Kasumi-1 (cell line): ENCODE measurements at places on chromosomes 3 and 15.

- DNase-seq: no peak
Observed at GRCh38 chr3:52437326-52438103, 7.4 kb downstream of the SEMA3G start.

GRCh38 chr3:190122198-190122771, 1.6 kb upstream of the P3H2 start:
- DNase-seq: no peak

DNA sequence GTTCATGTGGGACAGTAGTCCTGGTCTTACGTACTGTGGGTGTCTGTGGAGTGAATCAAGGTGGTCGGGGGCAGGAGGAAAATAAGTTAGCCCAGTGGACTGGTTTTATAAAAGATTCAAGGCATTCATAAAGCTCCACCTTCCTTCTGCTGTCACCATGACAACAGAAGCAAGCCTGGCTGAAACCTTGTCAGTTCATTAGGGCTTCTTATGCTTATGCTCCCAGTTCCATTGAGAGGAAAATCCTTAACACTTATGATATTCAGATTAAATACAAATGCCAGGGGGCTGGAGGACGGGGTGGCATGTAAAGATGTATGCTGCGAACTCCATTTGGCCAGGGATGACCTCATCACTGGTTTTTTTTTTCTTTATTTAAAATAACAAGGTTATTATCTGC, 283.1 kb upstream of the ATP10A start:
- no peak for DNase-seq

DNA sequence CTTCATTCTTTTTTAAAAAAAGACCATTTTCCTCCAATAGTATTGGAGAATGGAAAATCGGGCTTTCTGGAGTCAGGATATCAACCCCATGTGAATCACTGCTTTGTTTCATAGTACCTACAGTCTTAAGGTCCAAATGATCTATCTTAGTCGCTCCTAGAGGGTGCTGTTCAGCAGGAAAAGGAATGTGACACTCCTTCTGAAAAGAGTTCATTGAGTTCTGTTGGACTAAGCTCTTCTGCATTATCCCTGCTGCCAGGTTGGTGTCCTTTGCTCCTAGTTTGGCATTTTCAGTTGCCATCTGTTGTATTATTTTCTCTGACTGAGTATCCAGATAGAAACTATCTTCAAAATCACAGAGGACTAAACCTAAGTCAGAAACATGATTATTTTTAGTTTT, 57.2 kb downstream of the POLQ start:
- DNase-seq: no peak

DNA sequence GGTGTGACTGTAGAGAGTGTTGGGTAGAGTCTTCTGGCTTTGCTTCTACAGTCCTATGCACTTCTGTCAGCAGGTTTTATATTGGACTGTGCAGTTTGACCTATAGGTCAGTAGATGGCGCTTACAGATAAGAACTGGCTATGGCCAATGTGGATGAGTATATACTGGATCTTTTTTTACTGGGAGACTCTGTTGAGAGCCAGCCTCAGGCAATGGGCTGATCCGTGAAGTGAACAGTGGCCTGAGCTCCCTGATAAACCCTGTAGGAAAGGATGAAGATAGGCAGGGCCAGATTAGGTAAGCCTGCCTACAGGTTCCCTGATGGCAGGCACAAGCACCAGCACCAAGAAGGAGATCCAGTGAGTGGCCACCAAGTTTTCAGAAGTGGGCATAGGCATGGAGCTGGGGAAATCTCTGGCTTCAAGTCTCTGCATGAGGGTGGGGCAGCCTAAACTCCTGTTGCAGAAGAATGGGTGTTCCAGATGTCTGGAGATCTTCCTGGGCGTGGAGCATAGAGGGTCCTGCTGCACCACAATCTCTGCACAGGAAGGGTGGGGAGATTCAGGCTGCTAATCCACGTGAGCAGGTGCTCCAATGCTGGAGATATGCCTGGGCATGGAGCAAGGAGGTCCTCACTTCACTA, 326.0 kb upstream of the SGO1 start:
- peak; percentile 58 for DNase-seq

DNA sequence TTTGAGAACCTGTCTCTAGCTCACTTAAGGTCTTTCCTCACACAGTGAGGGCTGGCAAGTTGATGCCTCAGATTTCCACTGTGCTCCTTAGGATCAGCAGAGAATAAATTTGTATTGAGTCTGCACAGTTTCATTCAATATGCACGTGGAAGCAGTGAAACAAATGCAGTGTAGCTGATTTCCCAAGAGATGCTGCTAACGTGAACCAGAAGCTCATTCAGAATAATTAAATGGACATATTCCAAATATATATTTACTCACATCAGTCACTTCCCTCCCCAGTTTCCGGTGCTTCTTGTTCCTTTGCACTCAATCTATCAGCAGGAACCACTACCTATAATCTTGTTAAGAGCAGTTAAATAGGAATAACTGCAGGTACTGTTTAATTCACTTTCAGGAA, 86.1 kb downstream of the UNC13C start:
- DNase-seq: no peak

DNA sequence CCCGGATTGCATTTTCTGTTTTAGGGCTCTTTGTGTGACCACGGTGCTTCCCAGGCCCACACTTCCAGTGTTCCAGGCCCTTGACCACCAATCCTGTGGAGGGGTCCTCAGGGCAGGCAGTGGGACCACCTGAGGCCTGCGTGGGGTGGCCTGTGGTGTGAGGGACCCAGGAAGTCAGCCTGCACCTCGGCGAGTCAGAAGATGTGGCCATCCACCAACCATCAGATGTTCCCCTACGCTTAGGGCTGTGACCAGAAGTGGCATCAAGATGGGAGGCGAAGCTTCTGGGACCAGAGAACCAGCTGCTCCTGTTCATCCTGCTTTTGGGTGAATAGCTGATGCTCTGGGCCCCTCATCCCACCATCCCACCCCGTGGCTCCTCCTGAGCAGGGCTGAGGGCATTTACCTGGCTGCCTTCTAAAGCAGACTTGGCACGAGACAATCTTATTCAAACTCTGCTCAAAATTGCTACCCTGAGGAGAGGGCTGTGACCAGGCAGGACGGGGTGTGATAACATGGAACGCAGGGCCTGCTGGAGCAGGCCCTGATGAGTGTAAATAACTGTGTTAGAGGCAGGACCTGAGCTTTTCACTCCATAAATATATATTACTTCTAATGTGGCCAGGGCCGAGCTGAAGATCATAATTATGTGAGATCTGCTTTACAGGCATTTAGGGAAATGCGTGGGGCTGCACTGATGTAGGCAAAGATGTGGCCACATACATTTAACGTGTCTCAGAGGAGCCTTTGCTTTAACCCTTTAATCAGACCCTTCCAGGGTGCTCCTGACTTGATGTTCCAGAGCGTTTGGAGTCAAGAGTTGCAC, 28.8 kb downstream of the SMAD3 start:
- no peak for DNase-seq

- DNase-seq: peak; percentile 51
Observed at GRCh38 chr15:44066211-44066827, 128.8 kb downstream of the FRMD5 start.

GRCh38 chr15:49421991-49422390, 1.1 kb upstream of the FGF7 start:
- DNase-seq: peak; percentile 64

DNA sequence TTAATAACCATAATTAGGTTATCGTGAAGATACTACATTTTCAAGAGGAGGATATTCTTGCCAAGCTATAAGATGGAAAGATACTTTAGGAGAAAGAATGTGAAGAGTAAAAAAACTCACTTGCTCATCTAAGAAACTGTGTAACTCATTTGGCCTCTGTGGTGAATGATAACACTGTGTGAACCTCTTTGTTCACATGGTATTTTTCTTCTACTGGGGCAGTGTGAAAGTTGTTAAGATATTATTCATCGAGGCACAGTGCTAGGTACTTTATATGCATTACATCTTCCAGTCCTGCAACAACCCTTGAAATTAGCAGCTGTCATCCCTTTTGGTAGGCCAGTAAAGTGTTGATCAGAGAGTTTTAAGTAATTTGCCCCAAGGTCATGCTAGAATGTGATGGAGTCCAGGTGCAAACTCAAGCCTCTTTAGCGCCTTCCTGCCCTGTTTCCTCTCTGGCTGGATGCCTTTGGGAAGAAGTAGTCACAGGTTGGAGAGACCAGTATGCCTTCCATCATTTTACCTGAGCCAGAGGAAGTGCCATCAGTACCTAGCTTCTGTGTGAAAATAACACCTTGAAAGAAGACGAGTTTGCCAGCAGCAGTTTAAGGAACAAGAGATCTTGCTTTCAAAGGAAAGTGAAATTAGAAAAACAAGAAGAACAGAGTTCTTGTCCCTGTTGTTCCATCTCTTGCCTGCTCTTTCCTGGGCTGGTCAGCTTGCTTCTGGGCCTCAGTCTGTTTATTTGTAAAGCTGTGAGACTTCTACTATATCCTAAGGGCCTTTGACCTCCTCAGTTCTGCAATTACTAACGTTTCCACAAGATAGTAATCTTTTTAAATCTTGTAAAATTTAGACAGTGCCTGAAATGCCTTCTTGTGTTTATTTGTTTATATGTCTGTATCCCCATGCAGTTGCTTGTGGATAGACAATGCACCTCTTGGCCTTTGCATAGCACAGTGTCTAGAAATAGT, 179.3 kb downstream of the FNDC3B start:
- DNase-seq: no peak

GRCh38 chr15:97962263-97962662, 1.8 kb downstream of the ARRDC4 start:
- no peak for DNase-seq

- no peak for DNase-seq
Observed at GRCh38 chr15:75082689-75083088, 59.3 kb downstream of the PPCDC start.
